ENCODE measurements at places on chromosomes 1 and 21.
A peak's percentile ranks its signal among the peaks of the same experiment; 100 is the strongest.

DNA sequence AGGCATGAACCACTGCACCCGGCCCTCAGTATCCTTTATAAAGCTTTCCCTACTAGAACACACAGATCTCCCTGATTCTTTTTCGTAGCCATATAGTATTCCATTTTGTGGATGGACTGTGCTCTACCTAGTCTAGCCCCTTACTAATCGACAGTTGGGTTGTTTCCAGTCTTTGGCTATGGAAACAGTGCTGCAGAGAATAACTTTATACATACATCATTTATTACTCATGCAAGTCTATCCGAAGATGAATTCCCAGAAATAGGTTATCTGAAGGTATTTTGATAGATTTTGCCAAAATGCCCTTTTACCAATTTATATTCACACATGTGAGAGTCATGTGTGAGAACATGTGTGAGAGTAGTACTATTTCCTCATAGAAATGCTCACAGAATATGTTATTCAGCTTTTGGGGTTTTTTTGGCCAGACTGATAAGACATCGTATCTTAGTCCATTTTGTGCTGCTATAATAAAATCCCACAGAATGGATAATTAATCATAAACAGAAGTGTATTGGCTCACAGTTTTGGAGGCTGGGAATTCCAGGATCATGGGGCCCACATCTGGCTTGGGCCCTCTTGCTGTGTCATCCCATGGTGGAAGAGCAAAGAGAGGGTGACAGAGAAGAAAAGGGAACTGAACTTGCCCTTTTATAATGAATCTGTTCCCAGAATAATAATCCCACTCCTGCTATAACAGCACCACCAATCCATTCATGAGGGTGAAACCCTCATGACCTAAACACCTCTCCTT lies 17.3 kb upstream of the FGR start:
- peak; percentile 42 for DNase-seq

DNA sequence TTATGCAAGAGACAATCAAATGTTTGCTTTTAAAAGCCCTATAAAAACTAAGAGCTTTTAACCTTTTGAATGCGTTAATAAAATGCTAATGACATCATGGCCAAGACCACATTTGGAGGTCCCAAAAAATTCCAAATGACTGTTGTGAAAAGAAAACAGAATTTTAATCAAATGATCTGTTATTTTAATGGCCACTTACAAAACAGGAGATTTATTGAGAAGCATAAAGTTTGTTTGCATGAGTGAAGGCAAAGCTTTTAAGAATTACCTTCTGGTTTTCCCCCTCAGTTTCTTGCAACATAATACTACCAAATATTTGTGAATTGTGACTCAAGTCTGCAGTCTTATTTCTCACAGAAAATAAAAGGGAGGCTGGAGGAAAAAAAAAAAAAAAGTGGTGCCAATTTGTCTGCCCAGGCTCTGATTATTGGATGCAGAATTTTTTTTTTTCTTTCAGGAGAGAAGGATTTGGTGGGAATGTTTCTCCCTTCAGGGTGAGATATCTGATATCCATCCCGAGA lies 60.7 kb downstream of the GORAB start:
- peak; percentile 38 for DNase-seq

DNA sequence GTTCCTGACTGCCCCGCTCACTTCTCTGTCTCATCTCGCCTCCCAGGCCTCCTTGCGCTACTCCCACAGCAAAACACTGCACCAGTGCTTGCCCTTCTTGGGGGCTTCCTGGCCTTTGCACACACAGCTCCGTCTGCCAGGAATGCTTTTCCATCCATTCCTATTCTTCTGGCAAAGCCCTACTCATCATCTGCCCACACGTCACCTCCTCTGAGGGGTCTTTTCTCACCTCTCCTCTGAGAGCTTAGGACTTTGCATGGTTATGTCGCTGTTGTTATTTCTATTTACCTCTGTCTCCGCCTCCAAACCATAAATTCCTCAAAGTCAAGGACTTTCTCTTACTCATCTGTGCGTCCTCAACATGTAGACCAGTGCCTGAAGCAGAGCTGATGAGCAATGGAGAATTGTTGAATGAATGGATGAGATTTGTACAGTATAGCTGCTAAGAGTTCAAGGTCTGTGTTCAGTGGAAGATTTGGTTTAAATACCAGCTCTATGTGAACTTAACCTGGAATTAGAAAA lies 26.4 kb upstream of the BTG2 start:
- DNase-seq, result no peak

- DNase-seq, result no peak
Observed at GRCh38 chr1:25216123-25216522, 16.2 kb downstream of the SYF2 start.

- DNase-seq, result no peak
Observed at GRCh38 chr1:19922015-19922688, 1.3 kb downstream of the PLA2G2E start.

- DNase-seq, result peak; percentile 64
Observed at GRCh38 chr1:215083383-215083961, 935 bp downstream of the KCNK2 start.

GRCh38 chr21:42337830-42338728 lies 12.7 kb downstream of the TFF2 start:
- peak; percentile 37 for DNase-seq

DNA sequence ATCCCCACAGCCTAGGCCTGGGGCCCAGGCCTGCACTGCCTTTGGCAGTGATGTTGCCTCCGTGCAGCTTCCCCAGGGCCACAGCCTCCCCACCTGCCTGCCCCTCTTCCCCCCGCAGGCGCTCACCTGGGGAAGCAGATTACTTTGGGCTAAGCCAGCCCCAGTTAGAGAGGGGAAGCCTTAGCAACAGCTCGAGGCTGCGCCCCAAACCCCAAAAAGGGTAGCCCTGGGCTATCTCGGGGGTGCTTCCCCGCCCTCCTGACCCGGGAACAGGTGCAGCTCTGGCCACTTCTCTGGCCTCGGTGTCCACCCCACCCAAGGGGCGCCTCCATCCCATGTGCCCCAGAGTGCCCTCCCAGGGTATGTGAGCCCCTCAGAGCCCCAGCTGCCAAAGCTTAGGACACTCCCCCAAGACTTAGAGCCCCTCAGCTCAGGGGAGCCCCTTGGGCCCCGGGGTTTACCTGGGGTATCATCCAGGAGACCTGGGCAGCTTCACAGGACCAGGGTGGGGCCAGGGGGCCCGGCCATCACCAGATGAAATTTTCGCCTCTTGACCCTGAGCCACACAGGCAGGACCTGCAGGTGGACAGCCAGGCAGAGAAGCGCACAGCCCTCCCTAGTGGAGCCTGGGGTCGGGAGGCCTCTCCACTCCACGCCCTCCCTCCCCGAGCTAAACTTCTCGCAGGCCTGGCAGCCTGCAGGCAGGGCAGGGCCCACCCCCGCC lies 3.3 kb upstream of the TTC34 start:
- DNase-seq, result no peak

DNA sequence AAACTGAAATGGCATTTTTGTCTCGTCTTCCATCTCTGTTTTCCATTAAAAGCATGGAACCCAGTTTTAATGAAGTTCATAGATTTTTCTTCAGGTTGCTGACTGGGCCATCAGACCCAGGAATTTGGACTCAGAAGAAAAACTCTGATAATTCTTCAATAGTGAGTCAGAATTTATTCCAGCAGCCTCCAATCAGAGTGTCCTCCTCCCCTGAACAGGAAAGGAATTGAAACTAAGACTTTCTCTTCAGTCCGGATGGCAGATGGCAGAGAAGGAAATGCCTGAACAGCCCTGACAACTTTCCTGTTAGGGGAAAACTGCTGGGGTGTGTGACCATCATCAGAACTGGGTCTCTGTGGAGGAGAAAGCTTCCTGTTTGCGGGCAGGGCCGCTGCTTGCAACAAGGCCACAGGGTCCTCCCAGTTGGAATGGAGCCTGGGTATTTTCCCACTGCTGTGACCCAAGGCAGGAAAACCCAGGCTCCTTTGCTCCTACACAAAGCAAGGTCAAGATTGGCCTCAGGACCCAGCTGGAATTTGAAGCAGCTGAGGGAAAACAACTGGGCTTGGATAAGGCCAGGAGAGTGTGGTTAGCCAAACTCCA lies 20.7 kb downstream of the CD34 start:
- DNase-seq, result peak; percentile 69

- DNase-seq, result no peak
Observed at GRCh38 chr1:34929853-34930701, 627 bp upstream of the DLGAP3 start.

GRCh38 chr21:24179110-24179509 lies 1428.2 kb downstream of the MRPL39 start:
- DNase-seq, result no peak

GRCh38 chr1:56824271-56824670 lies 5.1 kb upstream of the FYB2 start:
- no peak for DNase-seq

DNA sequence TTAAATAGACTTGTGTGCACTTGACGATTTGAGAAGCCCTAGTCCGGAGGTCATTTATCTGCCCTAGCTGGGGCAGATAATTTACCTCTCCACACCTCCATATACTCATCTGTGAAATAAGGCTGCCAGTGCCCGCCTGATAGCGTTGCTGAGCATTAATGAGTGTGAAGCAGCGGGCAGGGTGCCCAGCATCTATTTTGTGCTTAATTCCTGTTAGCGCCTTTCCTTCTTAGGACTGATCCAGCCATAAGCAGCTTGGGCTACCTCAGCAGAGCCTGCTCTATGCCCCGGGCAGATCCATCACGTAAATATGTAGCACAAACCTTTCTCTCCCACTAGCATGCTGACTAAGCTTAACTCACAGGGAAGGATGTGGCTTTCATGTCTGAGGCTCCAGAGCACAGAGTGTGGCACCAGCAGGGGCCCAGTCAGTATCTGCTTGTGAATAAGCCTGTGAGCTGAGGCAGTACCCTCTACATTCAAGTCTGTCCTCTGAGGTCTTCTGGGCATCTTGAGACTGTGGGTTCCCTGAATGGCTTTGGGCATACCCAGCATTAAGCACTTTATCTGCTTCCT lies 21.5 kb upstream of the RNF187 start:
- no peak for DNase-seq

Measured in fibroblast of mammary gland (primary cell).